ENCODE measurements at places on chromosomes 5 and 9. TPM values are rescaled to one million over a fixed set of nuclear protein-coding genes. Genes with fewer than 3 reads are reported as not detected.

GLRA1 gene
- not detected for total RNA-seq

GRCh38 chr9:104800068-104800785 lies 36.3 kb downstream of the NIPSNAP3B start:
- no peak for DNase-seq

TMC1 gene
- total RNA-seq: not detected

DNA sequence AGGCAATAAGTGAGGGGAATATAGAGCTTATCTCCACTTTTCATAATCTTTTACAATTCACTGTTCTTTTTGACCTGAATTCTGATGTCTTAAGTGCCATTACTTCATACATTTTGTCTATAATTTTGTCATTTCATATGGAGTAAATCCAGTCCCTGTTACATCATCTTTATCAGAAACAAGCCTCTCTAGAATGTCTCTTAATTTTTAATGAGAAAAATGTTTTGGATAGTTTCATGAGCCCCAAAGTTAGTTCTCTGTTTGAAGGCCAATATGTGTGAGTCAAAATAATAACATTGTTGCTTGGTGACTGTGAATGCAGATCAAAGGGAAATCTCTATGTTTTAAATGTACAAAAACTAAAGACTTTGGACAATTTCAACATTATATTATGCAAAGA lies 329.6 kb upstream of the ARRDC3 start:
- no peak for DNase-seq

BTNL8 gene
- total RNA-seq: under 0.01 TPM

DNA sequence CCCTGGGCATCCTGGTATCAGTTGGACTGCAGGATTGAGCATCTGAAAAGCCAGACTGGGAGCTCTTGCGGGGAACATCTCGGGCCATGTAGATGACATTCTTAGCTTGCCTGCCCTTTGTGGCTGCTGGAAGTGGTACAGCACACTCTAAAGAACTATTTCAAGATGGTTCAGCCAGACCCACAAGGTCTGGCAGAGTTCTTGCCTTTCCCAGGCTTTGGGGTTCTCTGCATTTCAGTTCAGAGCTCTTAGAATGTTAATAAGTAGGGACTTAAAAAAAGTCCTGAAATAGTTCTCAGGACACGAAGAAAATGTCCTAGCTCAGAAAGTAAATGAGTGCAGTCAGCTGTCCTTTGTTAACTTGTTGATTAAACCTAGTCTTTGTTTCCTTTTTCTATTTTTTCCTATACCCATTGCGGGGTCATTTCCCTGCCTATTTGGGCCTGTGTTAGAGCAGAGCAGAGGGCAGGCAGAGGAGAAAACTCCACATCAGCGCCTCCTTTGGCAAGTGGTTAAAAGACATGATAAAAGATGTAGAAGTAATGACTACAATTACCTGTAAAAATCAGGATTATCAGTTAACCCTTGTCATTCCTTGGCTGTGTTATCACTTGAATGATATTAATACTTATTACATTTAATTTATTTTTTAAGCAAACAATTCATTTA lies 291.5 kb downstream of the ZSWIM6 start:
- peak; percentile 38 for DNase-seq

GRCh38 chr5:143011585-143011984 lies 241.4 kb downstream of the ARHGAP26 start:
- DNase-seq: no peak

- DNase-seq: no peak
Measured at GRCh38 chr9:111866976-111867375, 29.6 kb upstream of the UGCG start.

DNA sequence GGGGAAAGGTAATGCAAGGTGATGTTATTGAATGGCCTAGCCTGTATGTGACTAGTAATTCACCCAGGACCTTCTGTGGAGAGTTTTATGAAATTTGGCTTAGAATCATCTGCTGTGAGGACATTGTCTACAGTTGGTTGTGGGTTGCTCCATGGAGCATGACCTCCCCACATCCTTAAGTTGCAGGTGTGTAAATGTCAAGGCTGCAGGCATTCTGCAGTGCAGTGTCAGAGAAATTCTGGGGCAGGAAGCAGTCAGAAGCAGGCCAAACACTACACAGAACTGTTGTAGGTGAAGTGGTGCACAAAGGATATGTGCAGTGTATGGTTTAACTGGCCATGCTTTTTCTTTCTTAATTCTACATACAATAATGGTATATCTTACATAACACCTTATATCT lies 588.3 kb downstream of the EBF1 start:
- no peak for DNase-seq

ABO gene
- total RNA-seq: 26.7 TPM

GFI1B gene
- 72.4 TPM for total RNA-seq

GRCh38 chr5:68739752-68740151 lies 354.1 kb upstream of the SLC30A5 start:
- no peak for DNase-seq

TCERG1 gene
- 61.7 TPM for total RNA-seq

All from hematopoietic multipotent progenitor cell (in vitro differentiated cells).